ENCODE measurements at places on chromosomes 3 and 15. TPM values are rescaled to one million over a fixed set of nuclear protein-coding genes. Genes with fewer than 3 reads are reported as not detected.
A peak's percentile ranks its signal among the peaks of the same experiment; 100 is the strongest.

DNA sequence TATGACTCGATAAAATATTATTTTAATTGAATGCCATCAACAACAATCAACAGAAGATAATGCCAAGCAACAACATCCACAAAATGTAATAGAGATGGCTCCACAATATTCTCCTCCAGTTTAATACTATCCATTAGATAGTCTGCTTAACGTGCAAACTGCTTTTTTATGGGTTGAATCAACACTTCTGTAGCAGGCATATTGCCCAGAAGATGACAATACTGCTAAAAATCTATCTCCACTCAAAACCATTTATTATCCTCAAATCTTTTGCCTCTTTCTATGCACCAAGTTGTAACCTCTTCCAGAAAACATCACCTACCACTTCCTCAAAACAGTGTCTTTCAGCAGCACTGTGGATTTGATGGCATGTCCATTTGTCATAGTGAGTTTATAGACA is 295.7 kb upstream of the LMCD1 start:
- DNase-seq: no peak

VPS8 gene
- total RNA-seq: 61.2 TPM

TRH gene
- not detected for total RNA-seq

DNA sequence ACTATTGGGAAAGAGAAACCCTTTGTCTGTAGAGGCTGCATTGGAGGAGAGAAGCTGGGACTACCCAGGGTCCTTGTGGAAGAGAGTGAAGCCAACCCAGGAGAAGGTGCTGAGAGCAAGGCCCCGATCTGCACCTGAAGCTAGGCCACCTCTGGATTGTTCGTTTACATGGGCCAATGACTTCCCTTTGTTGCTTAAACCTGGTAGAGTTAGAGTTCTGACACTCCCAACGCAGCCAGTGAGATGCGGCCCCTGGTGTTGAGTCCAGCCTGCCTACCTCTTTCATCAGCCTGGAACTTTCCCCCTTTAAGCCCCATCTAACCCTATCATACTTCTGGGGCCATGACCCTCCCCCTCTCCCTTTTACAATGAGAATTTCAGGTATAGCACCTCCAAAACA is 30.8 kb downstream of the CCDC13 start:
- no peak for DNase-seq

DNA sequence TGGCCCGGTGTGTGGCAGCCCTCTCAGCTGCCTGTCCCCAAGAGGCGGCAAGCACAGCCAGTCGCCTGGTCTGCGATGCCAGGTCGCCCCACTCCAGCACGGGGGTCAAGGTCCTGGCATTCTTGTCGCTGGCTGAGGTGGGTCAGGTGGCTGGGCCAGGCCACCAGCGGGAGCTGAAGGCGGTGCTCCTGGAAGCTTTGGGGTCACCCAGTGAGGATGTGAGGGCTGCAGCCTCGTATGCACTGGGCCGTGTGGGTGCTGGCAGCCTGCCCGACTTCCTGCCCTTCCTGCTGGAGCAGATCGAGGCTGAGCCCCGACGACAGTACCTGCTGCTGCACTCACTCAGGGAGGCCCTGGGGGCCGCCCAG is 20.8 kb downstream of the CAND2 start:
- DNase-seq: no peak

- peak; percentile 74 for DNase-seq
Observed at GRCh38 chr15:82709421-82710207, at the start of gene AP3B2. Gene AP3B2 (minus strand): TSS chr15:82709875. CDS start chr15:82709706, 169 bp downstream.

ARL6IP5 gene
- 182 TPM for total RNA-seq

DNA sequence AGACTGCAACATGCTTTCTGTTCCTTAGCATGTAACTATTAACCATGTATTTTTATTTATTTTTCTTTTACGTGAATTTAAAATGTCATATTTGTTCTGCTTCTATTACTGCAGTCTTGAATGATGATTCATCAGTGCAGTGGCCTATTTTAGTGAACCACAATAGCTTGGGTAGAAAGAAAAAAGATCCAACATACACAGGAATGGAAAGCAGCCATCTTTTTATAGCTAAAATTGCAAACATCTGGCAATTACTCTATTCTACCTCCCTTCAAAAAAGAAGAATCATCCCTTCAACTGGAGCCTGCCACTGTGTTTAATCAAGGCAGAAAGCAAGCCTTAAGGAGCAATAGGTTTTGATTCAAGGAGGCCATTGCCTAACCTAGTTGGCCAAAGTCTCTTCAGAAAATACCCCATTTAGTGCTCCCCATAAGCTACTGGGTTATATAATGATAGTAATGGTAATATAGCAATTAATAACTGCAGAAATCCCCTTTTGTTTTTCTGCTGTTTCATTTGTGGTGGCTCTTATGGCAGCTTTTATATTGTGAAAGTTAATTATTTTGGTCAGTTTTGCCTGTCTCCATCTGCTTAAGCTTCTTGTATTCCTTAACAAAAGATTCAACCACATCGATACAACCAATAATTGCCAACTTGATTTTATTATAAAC is 267.3 kb downstream of the LPP start:
- DNase-seq: no peak

FOXB1 gene
- 3.7 TPM for total RNA-seq

PRICKLE2 gene
- not detected for total RNA-seq

DNA sequence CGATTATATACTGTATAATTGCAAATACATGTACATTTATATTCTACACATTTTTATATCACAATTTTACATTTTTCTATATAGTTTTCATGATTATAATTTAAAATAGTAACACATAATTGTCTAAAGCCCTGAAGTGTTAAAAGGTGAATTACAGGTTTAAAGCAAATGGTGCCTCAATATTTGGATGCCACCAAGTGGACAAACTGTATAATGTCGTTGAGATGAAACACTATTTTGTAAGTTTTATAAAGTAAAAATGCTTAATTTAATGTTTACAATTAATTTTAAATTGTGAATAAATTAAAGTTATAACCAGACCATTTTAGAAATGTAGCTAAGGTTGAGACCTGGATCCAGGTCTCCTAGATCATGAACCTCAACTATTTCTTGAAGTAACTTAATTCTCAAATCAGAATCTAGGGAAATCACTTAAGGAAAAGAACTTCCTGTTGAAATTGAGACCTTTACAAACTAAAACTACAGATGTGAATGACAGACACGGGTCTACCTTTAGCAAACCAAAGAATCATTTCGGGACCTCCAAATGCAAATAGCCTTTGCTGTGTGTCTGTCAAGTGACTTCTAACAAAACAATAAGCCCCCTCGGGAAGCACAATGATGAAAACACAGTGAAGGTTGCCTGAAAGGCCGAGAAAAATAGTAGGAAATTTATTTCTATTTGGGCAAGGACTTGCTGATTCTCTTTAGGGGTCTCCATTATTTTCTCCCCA is 37.8 kb downstream of the EHHADH start:
- DNase-seq: no peak

EIF1B gene
- 41.9 TPM for total RNA-seq

GRCh38 chr3:13853978-13854296 is 25.9 kb downstream of the WNT7A start:
- DNase-seq: no peak

GRCh38 chr3:105365391-105366325 is 1.1 kb upstream of the ALCAM start:
- no peak for DNase-seq

RFTN1 gene
- 75.1 TPM for total RNA-seq

DNA sequence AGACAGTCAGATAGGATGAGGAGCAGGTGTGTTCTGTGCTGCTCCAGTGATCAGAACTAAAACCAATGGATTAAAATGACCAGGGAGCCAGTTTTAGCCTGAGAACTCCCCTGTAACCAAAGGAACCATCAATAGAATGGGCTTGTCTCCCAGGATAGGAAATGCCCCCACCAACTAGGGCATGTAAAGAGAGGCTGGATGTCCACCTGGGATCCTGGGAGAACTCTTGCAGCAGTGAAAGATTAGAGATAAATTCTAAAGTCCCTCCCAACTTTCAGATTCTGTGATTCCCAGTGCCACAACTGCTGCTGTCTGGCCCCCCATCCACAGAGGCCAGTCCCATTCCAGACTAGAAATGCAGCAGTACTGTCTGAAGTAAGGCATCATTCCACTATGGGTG is 33.8 kb downstream of the HDC start:
- no peak for DNase-seq

DNA sequence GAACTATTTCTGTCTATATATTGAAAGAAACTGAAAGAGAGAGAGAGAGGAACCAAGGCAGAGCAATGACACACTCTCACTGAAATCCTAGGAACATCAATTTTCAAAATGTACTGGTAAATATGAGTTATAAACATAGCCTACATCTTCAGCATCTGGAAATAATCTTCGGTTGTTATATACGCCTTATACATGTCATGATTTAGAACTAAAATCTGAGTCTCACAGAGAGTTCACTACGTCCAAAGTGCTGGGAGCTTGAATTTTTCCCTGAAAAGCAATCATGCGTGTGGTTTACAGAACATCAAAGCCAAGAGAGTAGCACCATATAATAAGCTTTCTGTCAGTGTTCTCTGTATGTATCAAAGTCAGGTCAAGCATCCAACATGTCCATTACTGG is 420.0 kb upstream of the CBLB start:
- no peak for DNase-seq

GRCh38 chr3:48630833-48631232 is 4.4 kb downstream of the SLC26A6 start:
- no peak for DNase-seq

ATP13A5 gene
- total RNA-seq: not detected

- DNase-seq: no peak
Observed at GRCh38 chr3:104385421-104385820, 981.3 kb upstream of the ALCAM start.

GRCh38 chr3:114351123-114351821 is 57.4 kb downstream of the TIGIT start:
- no peak for DNase-seq

DNA sequence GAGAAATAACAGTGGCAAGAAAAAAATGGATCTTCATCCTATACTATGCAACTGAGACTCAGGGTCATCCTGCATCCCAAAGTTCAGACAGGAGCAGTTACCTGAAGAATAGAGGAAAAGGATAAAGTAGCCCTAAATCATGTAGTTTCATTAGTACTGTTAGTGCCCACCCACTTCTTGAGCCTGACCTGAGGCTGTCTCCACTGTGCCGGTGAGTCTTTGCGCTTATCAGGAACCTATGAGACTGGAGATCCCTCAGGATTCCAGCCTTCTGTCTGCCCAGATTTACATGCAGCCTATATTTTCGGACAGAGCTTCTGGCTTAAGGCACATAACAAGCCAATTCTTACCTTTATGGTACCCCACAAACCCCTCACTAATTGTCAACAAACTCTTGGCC is 791.6 kb downstream of the ROBO1 start:
- no peak for DNase-seq

GOLGA6L10 gene
- total RNA-seq: 0.95 TPM

GRCh38 chr3:157101486-157101885 is 58.5 kb downstream of the CCNL1 start:
- no peak for DNase-seq

- DNase-seq: no peak
Observed at GRCh38 chr15:68637767-68638404, 59.1 kb downstream of the CORO2B start.

LDHAL6B gene
- total RNA-seq: not detected

GRCh38 chr15:77870195-77871065 is 207.1 kb downstream of the TBC1D2B start:
- DNase-seq: peak; percentile 53

TASOR gene
- total RNA-seq: 75.6 TPM

DNA sequence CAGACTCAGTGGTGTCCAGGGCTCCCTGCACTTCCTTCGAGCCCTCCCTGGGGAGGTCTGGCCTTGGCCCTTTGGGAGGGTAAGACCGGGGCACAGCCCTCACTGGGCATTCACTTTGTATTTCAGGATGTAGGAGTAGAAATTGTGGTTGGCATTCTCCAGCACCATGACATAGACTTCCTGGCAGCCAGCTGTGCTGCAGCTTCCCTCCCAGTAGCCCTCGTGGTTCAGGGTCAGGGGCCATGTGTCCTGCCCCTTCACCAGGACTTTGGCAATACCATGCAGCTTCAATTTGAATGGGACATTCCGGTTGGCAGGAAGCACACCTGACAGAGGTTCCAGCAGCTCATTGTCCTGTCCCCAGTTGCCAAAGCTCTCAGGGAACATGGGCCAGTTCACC is 47.3 kb downstream of the KY start:
- no peak for DNase-seq

DNA sequence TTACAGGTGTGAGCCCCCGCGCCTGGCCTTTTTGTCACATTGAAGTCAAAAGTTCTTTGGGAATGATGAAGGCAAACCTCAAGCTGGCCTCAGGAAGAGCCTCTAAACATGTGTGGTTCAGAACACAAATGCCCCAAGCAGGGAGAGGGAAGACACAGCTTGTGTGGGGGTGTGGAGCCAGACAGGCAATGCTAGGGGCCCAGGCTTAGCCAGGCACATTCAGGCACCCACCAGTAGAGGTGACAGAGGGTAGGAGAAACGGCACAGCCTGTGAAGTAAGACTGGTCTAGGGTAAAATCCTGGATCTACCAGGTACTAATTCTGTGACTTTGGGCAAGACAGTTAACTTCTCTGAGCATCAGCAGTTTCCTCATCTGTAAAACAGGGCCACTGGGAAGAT is 3.5 kb downstream of the HDC start:
- peak; percentile 39 for DNase-seq

NEK10 gene
- total RNA-seq: 0.86 TPM

DNA sequence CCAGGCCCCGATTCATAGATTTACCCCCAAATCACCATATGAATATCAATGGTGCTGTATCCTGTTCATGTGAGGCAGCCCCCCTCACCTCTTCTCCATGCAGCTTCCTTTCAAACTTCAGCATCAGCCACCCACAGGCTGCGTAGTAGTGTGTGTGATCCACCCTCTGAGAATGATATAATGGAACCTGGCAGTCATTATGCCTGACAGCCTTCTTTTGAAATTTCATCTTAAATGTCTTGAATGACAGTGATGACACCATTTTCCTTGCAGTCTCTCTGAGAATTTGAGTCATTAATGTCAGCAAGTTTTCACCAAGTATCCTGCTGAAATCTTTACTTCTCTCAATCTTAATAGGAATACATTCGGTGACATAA is 3.5 kb upstream of the CLRN1 start:
- DNase-seq: no peak

- no peak for DNase-seq
Observed at GRCh38 chr3:189570916-189571315, 60.3 kb upstream of the TP63 start.

GRCh38 chr15:51133140-51133765 is 38.5 kb upstream of the TNFAIP8L3 start:
- DNase-seq: no peak

FEZF2 gene
- total RNA-seq: not detected

GRCh38 chr3:67017211-67017610 is 19.1 kb downstream of the KBTBD8 start:
- no peak for DNase-seq

- no peak for DNase-seq
Observed at GRCh38 chr15:50030456-50030855, 88.6 kb downstream of the ATP8B4 start.

SLC28A1 gene
- total RNA-seq: not detected

RGMA gene
- 0.23 TPM for total RNA-seq
